ENCODE measurements at places on chromosomes 5 and 9. TPM values are rescaled to one million over a fixed set of nuclear protein-coding genes. Genes with fewer than 3 reads are reported as not detected.

GRCh38 chr5:167014401-167015056, 1276.9 kb upstream of the WWC1 start:
- H3K4me1 ChIP-seq: no peaks in the 10 kb centered on the region
- H3K27me3 ChIP-seq: no peaks in the 10 kb centered on the region
- H3K27ac ChIP-seq: no peak overlapping the region
- H3K4me3 ChIP-seq: no peak overlapping the region

- no peak overlapping the region for H3K4me3 ChIP-seq
- no peak for DNase-seq
- H3K27ac ChIP-seq: no peak overlapping the region
- no peaks in the 10 kb centered on the region for H3K4me1 ChIP-seq
- no peaks in the 10 kb centered on the region for H3K27me3 ChIP-seq
These were observed 10.6 kb upstream of the PPP1R26 start for GRCh38 chr9:135468854-135469521.

GRCh38 chr5:150625831-150626746, 14.4 kb upstream of the SYNPO start:
- H3K27me3 ChIP-seq: no peaks in the 10 kb centered on the region
- peak overlapping the region; percentile 58 for H3K4me3 ChIP-seq
- DNase-seq: no peak
- peak overlapping the region; percentile 90 for H3K27ac ChIP-seq

- no peak overlapping the region for H3K27ac ChIP-seq
- H3K4me1 ChIP-seq: no peaks in the 10 kb centered on the region
- DNase-seq: no peak
- no peaks in the 10 kb centered on the region for H3K36me3 ChIP-seq
- H3K27me3 ChIP-seq: no peaks in the 10 kb centered on the region
These were observed 63.1 kb downstream of the CRB2 start for GRCh38 chr9:123419091-123419490.

DNA sequence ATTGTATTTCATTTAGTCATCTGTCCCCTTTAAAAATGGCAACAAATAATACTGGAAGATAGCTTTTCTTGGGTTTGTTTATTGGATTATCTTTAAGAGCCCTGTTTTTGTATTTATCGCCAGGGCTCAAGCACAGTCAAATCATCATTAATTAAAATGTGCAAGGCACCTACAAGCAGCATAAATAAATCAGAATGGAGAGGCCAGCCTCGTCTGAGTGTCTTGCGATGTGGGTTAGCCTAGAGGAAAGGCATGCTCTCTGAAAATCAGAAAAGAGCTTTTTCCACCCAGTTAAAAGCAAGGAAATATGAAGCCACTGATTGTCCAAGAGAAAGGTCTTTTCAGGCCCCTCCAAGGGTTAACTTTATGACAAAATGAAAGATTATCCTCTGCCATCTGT, 31.8 kb downstream of the ZFAND5 start:
- no peaks in the 10 kb centered on the region for H3K4me1 ChIP-seq
- H3K36me3 ChIP-seq: no peaks in the 10 kb centered on the region
- H3K4me3 ChIP-seq: no peak overlapping the region
- no peaks in the 10 kb centered on the region for H3K27me3 ChIP-seq

GRCh38 chr5:72702881-72703434, 113.5 kb upstream of the TNPO1 start:
- DNase-seq: no peak
- no peaks in the 10 kb centered on the region for H3K4me1 ChIP-seq
- H3K36me3 ChIP-seq: no peaks in the 10 kb centered on the region
- no peak overlapping the region for H3K4me3 ChIP-seq
- no peak overlapping the region for H3K27ac ChIP-seq

GRCh38 chr5:125044491-125045282, 298.2 kb upstream of the ZNF608 start:
- no peak overlapping the region for H3K27ac ChIP-seq
- H3K36me3 ChIP-seq: no peaks in the 10 kb centered on the region
- no peak for DNase-seq
- no peaks in the 10 kb centered on the region for H3K27me3 ChIP-seq
- H3K4me3 ChIP-seq: no peak overlapping the region

DNA sequence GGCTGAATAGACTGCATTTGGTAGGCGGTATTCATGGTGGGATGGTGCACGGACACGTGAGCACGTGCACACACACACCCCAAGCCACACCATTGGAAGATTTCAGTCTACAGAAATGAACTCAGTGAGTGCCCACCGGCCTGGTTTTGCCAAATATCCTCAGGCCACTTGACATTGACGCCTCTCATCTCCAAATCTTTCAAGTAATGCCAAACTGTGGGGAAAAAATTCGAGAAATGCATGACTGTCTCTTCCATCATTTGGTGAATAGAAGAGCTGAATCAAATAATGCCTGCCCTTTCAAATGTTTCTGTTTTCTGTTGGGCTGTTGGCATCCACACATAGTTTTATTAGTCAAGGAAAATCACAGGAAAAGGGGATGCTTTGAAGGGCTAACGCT, 182.3 kb upstream of the EFNA5 start:
- DNase-seq: no peak
- no peak overlapping the region for H3K27ac ChIP-seq
- H3K36me3 ChIP-seq: no peaks in the 10 kb centered on the region

ADGRD2 gene
- not detected for total RNA-seq

CAVIN4 gene
- total RNA-seq: 0.26 TPM
